Smooth muscle cell of the pulmonary artery (primary cell): ENCODE measurements at places on chromosomes 12 and 14. TPM values are rescaled to one million over a fixed set of nuclear protein-coding genes. Genes with fewer than 3 reads are reported as not detected.

Gene PRH1
- 10.6 and 16.2 TPM in 2 replicates for total RNA-seq

Gene ASCL1
- total RNA-seq, result not detected in 2 replicates

Gene CIROP
- total RNA-seq, result 0.13 TPM in 1 of 2 replicates, not detected in the other

Gene CCDC198
- total RNA-seq, result not detected in 2 replicates

Gene C12orf76
- total RNA-seq, result 24.8 and 33.5 TPM in 2 replicates

Gene FCF1
- total RNA-seq, result 43.4 and 45.9 TPM in 2 replicates
